Stimulated activated CD8-positive, alpha-beta memory T cell treated with anti-CD3 and anti-CD28 coated beads, Interleukin-2, amount 100 ng/mL, for 48 hours (primary cell): ENCODE measurements at places on chromosomes 6 and 20.

GRCh38 chr6:108903796-108904195 lies 55.6 kb downstream of the ARMC2 start:
- DNase-seq, result no peak

DNA sequence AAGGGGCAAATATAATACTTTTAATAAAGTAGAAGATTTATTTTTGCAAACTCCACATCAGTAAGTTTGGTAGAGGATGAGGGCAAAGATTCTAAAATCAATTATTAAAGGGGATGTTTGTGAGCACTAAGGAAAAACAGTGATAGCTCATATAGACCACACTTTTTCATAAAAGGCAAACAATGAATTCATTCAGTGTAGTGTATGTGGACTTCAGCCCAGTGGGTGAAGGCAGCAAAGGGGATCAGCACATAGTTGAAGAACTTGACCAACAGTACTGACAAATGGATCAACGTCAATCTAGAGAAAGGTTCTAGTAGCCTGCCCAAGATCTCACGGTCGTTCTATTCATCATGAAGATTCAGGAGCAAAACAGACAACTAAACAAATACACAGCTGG lies 45.3 kb downstream of the MAK start:
- DNase-seq, result no peak

DNA sequence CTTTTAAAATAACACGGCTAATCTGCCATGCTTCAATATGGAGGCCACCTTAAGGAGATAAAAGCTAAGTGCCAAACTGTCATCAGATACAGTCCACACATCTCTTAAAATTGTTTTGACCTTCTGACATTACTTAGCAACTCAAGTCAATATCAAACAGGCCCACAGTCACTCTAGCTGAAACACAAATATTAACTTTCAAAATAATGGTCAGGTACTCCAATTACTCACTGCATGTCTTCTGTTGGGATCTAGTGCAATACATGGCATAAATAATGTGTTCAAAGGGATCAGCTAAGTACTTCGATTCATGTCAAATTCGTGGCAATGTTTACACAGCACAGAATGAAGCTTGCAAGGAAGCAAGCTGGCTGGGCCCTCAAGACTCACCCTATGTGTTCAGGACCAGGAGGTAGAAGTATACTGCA lies 133.9 kb upstream of the BEND6 start:
- DNase-seq, result no peak

GRCh38 chr6:28137505-28137981 lies 4.1 kb upstream of the ZKSCAN8 start:
- no peak for DNase-seq

DNA sequence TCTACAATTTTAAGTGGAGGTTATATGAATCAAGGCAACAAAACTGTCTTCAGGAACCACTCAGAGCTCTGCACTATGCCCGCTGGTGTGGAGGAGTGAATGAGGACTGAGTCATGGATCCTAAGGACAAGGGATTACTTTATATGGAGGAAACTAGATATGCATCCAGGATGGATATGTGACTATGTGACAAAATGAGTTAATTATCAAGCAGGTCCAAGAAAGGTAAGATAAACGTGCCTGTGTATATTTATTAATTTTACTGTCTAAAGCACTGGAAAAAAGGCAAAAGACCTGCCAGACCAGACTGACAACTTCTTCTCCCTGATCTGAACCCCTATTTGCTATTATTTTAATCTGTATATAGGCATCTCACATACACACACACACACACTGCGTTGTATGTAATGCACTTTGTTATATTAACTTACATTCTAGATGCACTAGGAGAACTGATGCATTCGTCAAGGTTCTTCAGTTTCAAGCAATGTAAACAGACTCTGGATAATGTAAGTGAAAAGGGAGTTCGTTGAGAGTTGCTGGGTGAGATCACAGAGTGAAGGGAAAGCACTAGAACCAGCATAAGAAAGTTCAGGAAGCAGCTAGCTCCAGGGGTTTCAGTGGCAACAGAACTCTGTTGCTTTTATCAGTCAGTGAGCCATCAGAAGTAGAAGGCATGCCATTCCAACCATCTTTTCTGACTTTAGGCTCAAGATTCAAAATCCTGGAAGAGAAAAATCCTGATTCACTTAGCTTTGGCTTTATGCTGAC lies 26.4 kb upstream of the ADGRG6 start:
- DNase-seq, result no peak

DNA sequence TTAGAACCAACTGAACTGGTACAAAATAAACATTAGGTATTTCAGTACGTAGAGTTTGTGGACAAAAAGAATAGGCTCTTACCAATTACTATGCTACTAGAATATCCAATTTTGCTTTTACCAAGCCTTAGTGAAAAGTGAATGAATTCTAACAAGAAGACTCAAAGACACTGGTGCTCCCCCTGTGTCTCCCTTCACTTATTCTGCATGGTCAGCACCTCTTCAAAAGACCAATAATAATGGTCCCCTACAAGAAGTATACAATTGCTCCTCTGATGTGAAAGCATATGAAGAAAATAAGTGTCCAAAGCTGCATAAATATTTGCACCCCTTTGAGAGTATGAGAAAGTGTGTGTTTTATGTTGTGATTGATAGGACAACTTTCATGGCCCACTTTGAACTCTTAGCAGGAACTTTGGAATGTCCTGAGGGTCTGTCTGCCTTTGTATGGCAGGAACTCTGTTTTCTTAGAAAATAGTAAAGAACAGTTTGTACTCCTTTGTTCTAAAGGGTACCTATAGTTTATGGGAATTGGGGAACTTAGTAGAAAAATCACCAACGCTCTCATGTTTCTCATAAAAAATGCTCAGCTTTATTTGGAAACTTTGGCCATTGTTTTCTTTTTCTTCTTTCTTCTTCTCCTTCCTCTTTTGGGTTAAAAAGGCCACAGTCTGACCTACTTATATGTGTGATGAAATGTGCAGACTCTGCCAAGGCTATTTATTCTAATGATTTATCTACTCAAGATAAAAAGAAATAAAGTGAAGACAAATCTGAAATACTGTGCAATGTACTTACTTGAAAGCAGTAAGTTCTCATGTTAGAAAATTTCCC lies 352.4 kb downstream of the LAMA2 start:
- no peak for DNase-seq

DNA sequence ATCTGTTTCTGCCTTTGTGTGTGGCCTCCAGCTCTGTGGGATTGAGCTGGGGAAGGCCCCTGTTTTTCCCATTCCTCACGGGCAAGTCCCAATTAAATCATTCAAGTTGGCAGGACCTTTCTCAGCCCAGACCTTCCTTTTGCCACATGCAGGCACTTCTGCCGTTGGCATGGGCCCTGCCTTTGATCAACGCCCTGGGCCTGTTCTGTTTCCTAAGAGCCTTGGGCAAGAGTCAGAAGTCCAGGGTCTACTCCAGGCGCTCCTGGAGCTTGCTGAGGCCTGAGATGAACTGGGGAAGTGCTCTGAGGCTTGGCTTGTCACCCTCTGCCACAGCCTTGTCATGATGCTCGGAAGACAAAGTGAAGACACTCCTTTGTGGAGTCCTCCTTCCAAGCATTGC lies 7.1 kb downstream of the IP6K3 start:
- no peak for DNase-seq

- no peak for DNase-seq
These were observed 154.6 kb downstream of the CDKAL1 start for GRCh38 chr6:20688710-20689500.

- no peak for DNase-seq
These were observed 67.8 kb downstream of the SCAND1 start for GRCh38 chr20:35886537-35886936.

DNA sequence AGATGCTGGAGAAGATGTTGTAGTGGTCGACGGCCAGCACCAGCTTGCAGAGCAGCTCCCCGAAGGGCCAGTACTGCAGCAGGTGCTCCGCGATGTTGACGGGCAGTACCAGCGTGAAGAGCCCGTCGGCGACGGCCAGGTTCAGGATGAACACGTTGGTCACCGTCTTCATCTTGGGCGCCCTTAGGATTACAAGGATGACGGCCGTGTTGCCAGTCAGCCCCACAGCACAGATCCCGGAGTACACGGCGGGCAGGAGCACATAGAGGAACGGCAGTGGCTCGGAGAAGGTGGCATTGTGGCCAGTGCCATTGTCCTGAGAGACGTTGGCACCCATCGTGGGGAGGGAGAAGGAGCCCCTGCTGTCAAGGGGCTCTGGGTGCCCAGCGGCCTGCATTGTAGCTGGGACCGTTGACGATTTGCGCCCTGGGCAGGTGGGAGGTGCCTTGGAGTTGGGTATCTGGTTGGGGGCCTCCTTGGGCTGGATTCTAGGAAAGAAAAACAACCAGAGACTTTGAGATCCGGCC lies 867 bp downstream of the NPBWR2 start:
- no peak for DNase-seq

- DNase-seq, result no peak
These were observed 215.6 kb upstream of the HEY2 start for GRCh38 chr6:125533710-125534397.

GRCh38 chr6:168042426-168043192 lies 36.4 kb downstream of the FRMD1 start:
- no peak for DNase-seq
